Activated CD8-positive, alpha-beta T cell treated with anti-CD3 and anti-CD28 coated beads for 36 hours (primary cell): ENCODE measurements at places on chromosomes 1 and 21.

DNA sequence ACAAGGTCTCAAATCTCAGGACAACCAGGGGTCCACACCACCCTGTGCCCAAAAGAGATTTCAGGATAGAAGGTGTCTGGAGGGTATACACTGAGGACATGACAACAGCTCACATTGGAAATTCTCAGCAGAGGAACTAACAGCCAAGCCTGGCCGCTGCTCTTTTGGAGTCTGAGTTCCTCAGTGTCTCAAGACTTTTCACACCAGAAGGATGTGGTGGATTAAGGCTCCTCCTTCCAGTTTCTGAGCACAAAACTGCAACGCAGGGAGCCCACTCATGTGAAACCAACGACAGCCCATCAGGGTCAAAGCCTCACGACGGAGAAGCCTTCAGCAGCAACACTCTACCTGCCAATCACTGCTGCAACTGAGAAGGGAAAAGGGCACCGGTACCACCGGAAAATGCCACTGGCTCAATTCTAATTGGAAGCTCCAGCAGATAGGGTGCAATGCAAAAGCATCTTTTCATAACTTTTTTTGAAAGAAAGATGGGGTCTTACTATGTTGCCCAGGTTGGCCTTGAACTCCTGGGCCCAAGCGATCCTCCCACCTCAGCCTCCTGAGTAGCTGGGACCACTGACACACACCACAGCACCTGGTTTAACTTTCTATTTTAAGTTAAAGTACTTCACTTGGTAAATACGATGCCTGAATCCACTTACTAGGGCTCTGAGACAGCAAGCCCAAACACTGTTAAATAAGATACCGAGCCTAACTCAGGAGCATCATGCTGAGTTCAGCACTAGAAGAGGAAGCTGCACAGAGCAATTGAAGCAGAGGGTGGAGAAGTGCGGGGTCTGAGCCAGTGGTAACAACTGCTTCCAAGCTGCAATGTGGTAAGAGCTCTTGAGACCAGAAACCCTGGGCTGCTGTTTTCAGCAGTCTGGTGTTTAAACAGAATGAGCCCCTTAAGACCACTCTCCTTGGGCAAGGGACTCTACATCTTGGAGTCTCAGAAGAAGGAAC, 7.8 kb downstream of the CAPZB start:
- peak; percentile 87 for DNase-seq

DNA sequence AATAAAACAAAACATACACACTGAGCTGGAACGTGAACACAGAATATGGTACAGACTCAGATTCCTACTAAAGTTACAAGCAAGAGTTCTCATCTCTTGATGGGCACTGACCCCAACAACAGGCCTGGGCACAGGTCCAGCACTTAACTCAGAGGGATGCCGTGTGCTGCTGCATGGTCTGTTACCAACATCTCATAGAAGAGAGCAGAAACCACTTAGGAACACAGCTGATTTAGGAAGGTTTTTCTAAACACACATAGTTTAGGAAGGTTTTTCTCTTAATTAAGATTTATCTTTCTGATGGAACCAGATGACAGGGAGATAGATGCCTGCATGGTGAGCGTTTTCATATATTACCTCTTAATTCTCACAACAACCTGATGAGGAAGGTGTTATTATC, 1.5 kb downstream of the GCLM start:
- DNase-seq, result no peak

DNA sequence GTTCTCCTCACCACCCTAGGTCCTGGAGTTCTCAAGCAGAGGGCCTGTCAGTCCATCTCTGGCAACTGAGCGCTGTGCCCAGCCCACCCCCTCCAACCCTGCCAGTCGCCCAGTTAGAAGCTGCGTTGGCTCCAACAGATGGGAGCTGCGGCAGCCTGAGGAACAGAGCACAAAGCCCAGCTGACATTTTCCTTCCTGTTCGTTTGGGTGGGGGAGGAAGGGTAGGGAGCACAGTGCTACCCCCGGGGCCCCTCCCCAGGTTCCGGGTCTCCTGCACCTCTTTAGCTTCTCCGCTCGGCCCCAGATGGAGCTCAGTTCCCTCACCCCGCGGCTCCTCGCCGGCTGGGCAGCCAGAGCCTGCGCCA, 1.4 kb downstream of the LRRN2 start:
- DNase-seq, result no peak

DNA sequence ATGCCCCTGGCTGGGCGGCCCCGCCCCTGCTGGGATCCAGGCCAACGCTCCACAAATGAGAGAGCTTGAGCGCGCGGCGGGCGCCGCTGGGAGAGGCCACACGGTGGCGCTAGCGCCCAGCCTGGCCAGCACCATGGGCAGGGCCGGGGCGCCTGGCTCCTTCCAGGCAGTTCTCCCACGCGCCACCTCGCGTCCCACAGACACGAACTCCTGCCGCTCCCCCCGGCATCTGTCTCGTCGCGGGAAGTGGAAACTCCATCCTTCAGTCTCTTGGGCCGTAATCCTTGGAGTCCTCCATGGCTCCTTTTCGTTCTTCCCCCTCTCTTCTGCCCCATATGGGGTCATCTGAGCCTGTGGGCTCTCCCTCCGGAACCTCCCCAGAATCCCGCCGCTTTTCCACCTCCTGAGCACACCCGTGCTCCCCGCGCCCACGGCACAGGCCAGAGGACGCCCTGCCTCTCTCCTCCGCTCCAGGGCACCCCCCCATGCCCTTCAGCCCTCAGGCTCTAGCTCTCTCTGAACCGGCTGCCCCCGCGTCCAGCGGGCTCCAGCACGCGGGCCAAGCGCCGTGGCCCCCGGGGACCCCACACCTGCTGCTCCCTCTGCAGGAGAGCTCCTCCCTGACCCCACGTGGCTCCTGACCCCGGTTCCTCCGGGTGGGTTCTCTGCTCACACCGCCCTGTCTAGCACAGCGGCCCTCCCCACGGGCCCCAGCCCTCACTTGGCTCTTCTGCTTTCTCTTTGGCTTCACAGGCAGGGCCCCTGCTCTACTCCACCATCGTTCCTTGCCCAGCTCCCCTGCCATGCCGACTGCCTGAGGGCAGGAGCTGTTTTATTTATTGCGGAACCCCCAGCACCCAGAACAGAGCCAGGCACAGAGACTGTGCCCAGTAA, 31.9 kb upstream of the EDN2 start:
- DNase-seq, result peak; percentile 74

- no peak for DNase-seq
These were observed 24.6 kb upstream of the CDK11A start for GRCh38 chr1:1748686-1749321.

- DNase-seq, result no peak
These were observed 33.7 kb downstream of the CFH start for GRCh38 chr1:196685506-196685905.

DNA sequence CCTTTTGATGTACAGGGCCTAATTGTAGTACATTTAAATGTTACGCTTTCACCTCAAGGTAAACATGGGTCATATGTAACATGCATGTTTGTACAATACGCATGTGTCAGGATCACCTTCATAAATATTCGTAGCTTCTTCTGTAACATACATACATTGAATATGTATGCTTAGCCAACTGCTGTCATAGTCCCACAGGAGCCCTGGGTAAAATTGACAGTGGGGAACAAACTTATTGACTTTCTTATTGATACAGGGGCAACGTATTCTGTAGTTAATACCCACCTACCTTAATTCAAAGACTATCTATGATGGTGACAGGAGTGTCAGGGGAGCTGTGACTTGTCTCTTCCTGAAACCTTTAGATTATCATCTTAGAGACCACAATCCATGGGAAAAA, 3.7 kb upstream of the REN start:
- DNase-seq, result no peak

DNA sequence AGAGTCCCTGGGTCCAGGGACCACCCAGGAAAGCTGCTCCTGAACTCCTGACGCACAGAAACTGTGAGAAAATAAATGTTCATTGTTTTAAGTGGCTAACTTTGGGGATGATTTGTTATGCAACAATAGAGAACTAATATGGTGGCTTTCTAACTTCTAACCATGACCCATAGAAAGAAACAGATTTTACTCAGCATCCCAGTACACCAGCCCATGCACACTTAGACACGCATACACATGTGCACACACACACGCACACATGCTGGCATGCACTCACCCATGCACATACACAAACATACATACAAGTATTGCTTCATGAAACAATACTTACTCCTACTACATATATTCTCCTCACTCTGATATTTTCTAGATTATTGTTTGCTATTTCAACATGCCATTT, 57.1 kb downstream of the NID1 start:
- DNase-seq, result no peak

DNA sequence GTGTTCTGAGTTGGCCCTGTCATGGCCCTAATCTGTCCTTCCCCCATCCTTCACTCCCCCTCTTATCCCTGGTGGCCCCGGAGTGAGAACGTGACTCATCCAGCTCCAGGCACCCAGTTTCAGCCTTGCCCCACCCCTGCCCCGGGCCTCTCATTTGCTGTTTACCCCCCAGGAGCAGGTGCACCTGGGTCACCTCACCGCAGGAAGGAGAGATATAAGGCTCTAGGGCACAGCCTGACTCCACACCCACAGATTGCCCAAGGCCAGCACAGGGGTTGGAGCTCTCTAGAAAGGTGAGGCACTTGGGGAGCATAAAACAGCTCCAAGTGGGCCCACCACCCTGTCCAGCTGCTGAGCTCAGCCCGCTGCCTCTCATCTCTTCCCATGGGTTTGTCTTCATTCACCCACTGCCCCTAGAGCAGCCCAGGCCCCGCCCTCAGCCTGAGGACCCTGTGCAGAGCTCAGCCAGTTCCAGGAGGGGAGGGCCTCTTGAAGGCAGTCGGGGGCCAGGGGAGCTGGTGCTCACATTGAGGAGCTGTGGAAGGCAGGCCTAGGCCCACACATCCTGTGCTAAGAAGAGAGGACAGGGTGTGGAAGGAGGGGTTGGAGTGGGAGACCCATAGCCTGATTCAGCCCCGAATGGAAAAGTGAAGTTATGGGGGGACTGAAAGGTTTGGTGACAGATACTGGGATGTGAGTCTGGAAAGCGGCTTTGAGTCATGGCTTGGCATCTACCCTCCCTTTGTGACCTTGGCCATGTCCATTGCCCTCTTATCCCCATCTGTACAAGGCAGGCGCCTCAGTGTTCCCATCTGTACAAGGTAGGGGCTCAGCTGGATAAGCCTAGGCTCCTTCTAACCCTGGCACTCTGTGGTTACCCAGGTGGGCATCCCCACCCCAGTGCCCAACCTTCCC, 16.1 kb upstream of the GPR37L1 start:
- no peak for DNase-seq

GRCh38 chr1:201795066-201795465, 33.9 kb upstream of the IPO9 start:
- no peak for DNase-seq

DNA sequence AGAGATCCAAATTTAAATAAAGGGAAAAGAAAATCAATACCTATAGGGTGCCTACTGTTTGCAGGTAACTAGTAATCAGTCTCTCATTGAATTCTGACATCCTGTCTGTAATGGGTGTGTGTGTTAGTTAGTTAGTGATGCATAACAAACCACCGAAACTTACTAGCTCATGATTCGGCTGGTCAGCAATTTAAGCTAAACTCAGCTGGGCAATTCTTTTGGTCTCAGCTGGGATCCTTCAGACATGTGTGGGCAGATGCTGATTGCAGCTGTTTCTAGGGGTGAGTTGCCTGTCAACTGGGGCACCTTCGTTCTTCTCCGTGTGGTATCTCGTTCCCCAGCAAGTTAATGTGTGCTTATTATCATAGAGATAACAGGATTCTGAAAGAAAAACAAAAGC, 40.2 kb upstream of the ZNF124 start:
- DNase-seq, result no peak

DNA sequence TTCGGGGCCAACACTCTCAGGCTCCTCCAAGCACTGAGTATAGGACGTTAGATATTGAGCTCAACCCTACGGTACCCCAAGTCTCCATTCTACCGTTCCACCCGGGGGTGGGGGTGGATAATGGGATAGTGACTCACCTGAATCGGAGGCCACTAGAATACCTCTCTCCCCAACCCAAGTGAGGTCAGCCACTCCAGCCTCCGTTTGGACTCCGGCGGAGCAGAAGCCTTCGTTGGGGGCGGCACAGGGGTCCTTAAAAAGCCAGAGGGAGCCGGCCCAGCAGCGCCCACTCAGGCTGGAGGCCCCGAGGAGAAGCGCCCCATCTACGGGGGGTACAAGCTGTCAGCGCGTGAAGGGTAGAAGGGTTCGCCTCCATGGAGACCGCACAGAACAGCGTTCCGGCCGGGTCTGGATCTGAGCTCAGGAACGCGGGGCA, 556 bp downstream of the WDR77 start:
- peak; percentile 50 for DNase-seq

DNA sequence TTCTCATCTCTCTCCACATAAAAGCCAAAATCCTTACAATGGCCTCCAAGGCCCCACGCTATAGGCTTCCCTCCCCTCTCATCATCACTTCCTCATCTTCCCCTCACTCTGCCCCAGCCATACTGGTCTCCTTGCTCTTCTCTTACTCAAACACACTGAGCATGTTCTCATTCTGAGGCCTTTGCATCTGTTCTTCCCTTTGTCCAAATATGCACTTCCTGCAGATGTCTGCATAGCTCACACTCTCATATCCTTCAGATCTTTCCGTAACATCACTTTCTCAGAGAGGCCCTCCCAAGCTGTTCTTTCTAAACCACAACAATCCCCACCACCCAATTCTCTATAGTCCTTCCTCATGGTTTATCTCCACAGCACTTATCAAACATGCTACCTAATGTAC, 284.1 kb downstream of the HHIPL2 start:
- DNase-seq, result peak; percentile 10

DNA sequence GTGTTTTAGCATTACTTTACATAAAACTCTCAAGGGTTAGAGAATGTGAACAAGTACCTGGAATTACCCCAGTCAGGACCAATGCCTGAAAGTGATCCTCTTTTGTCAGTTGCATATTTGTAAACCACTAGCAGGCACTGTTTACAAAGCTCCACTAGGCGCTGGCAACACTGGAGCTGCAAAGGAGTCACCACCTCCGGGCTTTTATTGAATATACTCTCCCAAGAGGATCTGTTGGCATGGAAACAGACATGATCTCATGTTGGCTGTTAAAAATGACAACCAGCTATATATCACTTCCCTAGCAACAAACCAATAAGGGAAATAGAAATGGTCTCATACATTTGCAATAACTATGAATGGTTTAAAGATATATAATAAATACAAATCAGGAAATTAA, 116.0 kb downstream of the TTLL7 start:
- no peak for DNase-seq

DNA sequence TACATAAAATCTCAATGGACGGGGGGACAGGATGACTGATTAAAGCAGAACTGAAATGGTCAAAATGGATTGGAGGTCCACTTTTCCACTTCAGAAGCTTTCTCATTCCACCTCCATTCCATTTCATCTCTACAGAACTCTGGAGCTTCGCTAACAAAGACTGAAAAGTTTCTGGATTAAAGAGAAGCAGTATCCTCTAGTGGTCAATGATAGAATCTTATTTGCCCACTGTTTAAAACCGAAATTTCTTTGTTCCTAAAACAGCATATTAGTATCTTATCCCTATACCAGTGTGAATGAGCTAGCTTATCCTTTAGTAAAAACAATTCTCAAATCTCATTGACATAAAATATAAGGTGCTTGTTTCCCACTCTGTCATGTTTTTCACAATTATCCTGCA, 890.6 kb downstream of the KCNT2 start:
- no peak for DNase-seq

DNA sequence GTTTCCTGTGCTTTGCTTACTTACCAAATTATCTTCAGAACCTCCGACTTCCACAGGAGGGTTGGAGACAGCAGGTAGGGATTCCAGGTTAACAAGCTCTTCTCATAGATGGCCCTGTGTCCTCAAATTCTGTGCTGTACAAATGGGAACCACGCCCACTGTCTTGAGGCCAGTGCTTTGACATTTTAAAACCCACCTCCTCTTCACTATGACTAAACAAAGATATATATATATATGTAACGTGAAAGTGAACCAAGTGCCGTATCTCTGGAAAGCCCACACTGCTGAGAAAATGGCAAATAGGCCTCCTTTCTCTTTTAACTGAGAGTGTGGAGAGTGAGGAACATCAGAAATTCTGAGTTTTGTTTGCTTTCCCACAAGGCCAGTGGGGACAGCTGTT, 99.6 kb downstream of the ZBTB18 start:
- no peak for DNase-seq
